ENCODE measurements at places on chromosomes 3 and 15.

DNA sequence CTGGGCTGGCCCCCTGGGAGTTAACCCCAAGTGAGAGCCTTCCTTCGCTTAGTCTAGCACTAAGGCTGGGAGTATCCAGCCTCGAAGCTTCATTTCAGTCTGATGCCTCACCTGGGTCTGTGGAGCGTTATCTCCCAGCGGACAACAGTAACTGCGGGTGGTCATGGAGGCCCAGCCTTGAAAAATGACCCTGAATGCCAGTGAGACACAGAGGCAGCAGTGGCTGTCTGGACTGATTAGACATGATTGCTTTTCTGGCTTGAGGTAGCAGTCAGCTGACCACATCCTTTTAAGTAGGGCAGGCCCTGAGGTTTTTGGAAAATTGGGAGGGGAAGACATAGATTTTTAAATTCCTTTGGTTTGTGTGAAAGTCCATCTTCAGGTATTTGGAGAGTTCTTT lies 28.2 kb upstream of the TRIM59 start:
- no peak for DNase-seq

GRCh38 chr3:157066335-157067098 lies 93.4 kb downstream of the CCNL1 start:
- no peak for DNase-seq

- no peak for DNase-seq
Measured at GRCh38 chr3:64234571-64234970, 9.3 kb upstream of the PRICKLE2 start.

- peak; percentile 2 for DNase-seq
Measured at GRCh38 chr3:17894434-17895060, 152.1 kb upstream of the TBC1D5 start.
